NCI-H1417 treated with DMSO at 0.1 percent for 48 hours (cell line): ENCODE measurements at places on chromosomes 4 and X.

GRCh38 chr4:144411119-144411518 lies 234.8 kb upstream of the HHIP start:
- DNase-seq = no peak

GRCh38 chrX:44239036-44239435 lies 104.4 kb downstream of the EFHC2 start:
- no peak for DNase-seq

GRCh38 chr4:128793859-128794672 lies 15.4 kb upstream of the JADE1 start:
- DNase-seq = no peak

GRCh38 chrX:39766085-39766726 lies 331.6 kb downstream of the BCOR start:
- DNase-seq = no peak

GRCh38 chrX:2650865-2651264 lies 40.2 kb upstream of the CD99 start:
- no peak for DNase-seq

- DNase-seq = no peak
Observed at GRCh38 chr4:43136752-43137151, 244.2 kb downstream of the GRXCR1 start.

GRCh38 chrX:56248492-56248891 lies 16.3 kb downstream of the KLF8 start:
- no peak for DNase-seq

DNA sequence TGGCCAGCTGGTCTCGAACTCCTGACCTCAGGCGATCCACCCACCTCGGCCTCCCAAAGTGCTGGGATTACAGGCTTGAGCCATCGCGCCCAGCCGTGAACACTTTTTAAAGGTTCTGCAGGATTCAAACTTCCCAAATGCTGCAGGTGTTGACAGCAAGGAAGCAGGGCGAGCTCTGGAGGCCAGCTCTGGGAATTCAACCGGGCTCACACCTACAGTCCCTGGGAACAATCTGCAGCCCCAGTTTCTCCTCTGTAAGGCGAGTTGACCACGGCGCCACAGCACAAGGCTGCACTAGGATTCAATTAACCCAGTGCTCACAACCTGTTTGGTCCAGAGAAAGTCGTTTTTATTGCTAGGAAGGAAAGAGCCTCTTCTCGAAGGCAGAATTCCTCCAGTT lies 1.6 kb downstream of the MTNR1A start:
- DNase-seq = no peak

DNA sequence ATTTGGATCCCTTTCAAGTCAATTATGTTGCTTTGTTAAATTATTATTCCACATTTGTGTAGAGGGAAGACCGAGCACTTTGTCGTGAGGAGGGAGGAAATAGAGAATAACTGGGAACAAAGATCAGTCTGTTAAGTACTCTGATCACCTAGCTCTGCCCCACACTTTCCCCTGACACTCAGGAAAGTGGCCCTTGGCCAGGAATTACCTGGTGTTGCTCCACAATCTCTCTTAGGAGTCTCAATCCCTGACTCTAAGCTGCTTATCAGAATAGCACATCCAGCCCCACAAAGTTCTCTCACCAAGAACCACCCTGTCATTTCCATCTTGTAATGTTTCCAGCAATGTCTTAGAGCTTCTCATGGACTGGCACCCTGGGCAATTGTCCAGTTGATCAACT lies 83.8 kb upstream of the BMPR1B start:
- no peak for DNase-seq

DNA sequence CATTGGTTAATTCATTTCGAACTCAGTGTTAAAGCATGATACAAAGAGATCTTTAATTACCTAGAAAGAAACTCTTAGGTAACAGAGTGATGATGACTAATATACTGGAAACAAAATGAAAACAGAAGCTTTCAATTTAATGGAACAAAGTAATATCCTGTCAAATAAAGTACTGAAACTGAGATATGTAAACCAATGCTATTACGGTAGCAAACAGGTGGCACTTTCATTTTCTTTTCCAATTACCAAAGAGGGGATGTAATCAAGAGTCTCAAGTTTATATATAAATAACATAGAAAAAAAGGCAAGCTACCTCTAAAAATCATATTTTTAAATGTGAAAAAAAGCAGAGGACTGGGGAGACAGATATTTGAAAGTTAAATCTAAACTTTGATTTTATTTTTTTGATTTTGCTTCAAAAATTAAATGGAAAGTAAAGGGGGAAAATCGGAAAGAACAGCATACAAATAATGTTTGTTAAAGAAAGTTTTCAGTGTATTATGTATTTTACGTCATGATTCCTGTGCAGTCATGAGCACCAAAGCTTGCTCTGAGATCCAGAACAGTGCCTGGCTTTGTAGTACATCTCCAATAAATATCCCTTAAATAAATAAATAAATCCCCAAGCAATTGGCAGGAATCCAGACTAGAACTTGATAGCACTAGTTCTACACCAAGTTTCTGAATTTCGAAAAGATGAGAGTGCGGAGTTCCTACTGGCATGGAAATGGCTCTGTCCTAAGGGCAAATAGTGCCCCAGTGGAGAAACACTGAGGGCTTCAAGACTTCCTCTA lies 25.0 kb upstream of the RAPGEF2 start:
- no peak for DNase-seq

GRCh38 chr4:45438047-45438446 lies 685.8 kb downstream of the GABRG1 start:
- no peak for DNase-seq

DNA sequence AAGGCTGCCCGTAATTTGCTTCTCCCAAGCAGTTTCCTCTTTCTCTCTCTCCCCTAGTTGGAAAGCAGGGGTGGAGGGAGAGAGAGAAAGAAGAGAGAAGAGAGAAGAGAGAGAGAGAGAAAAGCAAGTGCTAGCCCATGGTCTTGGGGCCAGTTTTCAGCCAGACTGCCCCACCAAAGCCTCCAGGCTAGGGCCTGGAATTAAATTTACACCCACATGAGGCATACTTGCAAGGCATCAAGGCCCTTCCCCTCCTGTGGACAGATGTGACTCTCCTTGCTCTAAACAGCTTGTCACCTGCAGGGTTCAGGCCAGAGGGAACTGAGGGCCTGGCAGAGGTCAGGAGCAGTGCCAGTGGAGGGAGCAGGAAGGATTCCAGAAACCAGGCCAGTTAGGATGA lies 1.7 kb upstream of the CXCR3 start:
- no peak for DNase-seq

GRCh38 chr4:123055943-123056342 lies 133.5 kb upstream of the NUDT6 start:
- DNase-seq = no peak

- DNase-seq = no peak
Observed at GRCh38 chrX:149631234-149632165, at the start of gene TMEM185A. Gene TMEM185A (minus strand): TSS chrX:149631792. CDS start chrX:149631580, 212 bp downstream.

DNA sequence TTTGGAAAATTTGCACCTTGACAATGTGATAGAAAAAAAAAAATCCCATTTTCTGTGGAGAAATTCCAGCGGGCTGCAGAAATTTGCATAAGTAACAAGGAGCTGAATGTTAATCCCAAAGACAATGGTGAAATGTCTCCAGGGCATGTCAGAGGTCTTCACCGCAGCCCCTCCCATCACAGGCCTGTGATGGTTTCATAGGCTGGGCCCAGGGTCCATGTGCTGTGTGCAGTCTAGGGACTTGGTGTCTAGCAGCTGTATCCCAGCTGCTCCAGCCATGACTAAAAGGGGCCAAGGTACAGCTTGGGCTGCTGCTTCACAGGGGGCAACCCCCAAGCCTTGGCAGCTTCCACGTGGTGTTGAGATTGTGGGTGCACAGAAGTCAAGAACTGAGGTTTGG lies 85.2 kb downstream of the ADGRA3 start:
- no peak for DNase-seq

- no peak for DNase-seq
Observed at GRCh38 chr4:8542776-8543525, 37.2 kb upstream of the GPR78 start.

GRCh38 chrX:114181195-114181594 lies 402.7 kb upstream of the HTR2C start:
- no peak for DNase-seq

GRCh38 chrX:2875798-2876399 lies 47.2 kb downstream of the GYG2 start:
- DNase-seq = no peak

DNA sequence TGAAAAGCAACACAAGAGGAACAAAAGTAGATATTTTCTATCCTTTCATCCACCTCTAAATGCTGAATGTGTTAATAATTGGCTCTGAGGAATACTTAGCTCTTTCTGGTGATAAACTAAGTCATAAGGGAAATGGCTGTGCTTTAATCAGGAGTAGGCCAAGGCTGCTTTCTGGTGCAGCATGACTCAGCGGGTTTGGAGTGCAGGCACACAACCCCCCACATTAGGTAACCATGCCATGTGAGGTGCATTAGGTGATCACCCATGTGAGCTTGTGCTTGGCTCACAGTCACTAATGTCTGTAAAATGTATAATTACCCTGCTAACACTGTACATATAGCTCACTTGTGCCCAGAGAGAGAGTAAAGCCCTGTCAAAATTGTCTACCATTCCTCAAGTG lies 57.2 kb downstream of the USP38 start:
- DNase-seq = no peak

DNA sequence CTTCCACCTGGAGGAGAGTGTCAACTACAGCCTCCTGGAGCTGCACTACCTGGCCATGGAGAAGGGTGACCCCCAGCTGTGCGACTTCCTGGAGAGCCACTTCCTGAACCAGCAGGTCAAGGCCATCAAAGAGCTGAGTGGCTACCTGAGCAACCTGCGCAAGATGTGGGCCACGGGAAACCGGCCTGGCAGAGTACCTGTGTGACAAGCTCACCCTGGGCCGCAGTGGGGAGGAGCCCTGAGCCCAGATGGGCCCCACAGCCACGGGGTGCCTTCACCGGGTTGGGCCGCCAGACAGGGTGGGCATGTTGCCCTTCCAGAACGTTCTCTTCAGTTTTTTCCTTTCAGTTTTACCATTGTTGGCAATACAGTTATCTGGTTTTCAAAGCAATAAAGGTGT lies 15.2 kb upstream of the FAM47A start:
- DNase-seq = no peak

DNA sequence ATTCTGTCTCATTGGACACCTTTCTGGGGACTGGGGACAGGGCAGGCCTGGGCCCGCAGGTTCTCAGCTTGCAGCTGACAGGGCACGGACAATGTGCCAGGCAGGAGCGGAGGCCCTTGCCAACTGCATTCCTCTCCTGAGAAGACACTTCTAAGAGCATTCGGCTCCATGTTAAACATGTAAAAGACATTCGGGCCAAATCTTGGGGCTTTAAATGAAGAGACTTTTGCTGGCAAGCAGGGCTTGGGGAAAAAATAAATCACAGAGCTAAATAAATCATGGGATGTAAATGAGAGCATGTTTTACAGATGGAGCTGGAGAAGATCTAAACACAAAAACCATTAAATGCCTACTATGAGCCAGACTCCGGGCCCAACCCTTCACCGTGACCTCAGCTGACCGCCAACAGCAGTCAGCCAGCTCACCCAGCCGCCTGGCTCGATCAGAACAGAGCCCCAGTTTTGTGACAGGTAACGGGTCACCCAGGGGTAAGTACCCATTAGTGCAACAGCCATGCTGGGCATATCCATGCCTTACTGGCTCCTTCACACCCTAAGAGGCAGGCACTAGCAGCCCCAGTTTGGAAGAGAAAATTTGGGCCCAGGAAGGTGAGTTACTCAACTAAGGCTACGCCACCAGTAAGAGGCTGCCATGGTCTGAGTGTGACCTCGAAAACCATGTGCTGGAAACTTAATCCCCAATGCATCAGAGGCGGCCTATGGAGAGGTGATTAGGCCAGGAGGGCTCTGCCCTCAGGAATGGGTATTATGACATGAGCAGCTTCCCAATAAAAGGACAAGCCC lies 14.7 kb downstream of the WDR1 start:
- no peak for DNase-seq

DNA sequence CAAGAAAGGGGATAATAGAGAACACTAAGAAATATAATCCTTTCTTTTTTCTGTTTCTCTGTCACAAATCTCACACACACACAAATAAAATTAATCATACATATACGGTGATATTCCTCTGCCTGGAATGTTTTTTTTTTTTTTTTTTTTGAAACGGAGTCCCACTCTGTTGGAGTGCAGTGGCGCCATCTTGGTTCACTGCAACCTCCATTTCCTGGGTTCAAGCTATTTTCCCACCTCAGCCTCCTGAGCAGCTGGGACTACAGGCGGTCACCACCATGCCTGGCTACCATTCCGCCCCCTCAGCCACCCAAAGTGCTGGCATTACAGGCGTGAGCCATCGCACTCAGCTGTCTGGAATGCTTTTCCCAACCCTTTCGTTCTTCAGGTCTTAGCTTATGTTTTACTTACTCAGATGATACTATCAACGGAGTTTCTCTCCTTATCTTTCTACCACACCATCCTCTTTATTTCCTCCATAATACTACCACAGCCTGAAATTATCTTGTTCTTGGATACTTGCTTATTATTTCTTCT lies 69.3 kb downstream of the ANKRD17 start:
- no peak for DNase-seq

- DNase-seq = no peak
Observed at GRCh38 chr4:151801547-151802516, 41.0 kb upstream of the GATB start.

DNA sequence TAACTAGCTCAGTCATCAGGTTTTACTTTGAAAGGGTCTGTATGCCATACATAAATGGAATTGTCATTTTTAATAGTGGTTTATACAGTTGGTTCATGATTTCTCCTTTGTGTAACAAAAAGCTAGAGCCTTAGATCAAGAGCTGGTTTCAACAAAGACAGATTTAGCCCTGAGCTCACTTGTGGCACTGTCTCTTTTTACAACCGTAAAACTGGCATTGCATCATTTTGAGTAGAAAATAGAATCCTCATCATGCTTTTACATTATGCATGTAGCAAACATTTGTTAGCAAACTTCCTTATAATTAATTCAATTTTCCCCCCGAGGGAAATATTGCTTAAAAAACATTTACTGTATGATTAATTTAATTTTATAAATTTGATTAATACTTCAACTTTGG lies 1871.5 kb downstream of the ARAP2 start:
- DNase-seq = no peak

GRCh38 chrX:148960060-148960459 lies 459.6 kb downstream of the AFF2 start:
- no peak for DNase-seq
